Forelimb muscle (tissue), 1 donor: ENCODE measurements at places on chromosomes 7 and 10. TPM values are rescaled to one million over a fixed set of nuclear protein-coding genes. Genes with fewer than 3 reads are reported as not detected.

GJC3 gene
- polyA plus RNA-seq = 0.32 TPM

CELF2 gene
- polyA plus RNA-seq = 70.1 TPM

- DNase-seq = no peak
These were observed 103.3 kb downstream of the TPST1 start for GRCh38 chr7:66308411-66308810.

- DNase-seq = no peak
These were observed 297.4 kb upstream of the NEBL start for GRCh38 chr10:21194510-21194993.

GRCh38 chr10:45154502-45154901, 153.8 kb downstream of the ZNF22 start:
- DNase-seq = no peak

GRCh38 chr10:58662314-58662713, 149.6 kb downstream of the BICC1 start:
- DNase-seq = no peak

DNA sequence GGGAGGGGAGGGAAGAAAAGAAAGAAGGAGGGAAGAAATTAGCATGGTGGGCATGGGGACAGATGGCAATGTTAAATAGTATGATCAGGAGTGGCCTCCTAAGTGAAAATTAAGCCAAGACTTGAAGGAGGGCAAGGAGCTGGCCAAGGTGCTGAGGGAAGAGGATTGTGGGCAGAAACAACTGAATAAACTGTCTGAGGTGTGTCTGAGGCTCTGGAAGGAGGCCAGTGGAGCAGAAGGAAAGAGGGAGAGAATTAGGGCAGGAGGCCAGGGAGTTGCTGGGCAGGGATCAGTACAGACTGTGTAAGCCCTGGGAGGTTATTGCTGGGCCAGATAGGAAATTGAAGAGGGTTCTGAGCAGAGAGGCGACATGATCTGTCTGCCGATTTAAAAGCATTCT, 40.6 kb upstream of the VKORC1L1 start:
- no peak for DNase-seq
